ENCODE measurements at places on chromosomes 1 and 21.

GRCh38 chr1:20498116-20498515 lies 9.8 kb downstream of the MUL1 start:
- DNase-seq = no peak

DNA sequence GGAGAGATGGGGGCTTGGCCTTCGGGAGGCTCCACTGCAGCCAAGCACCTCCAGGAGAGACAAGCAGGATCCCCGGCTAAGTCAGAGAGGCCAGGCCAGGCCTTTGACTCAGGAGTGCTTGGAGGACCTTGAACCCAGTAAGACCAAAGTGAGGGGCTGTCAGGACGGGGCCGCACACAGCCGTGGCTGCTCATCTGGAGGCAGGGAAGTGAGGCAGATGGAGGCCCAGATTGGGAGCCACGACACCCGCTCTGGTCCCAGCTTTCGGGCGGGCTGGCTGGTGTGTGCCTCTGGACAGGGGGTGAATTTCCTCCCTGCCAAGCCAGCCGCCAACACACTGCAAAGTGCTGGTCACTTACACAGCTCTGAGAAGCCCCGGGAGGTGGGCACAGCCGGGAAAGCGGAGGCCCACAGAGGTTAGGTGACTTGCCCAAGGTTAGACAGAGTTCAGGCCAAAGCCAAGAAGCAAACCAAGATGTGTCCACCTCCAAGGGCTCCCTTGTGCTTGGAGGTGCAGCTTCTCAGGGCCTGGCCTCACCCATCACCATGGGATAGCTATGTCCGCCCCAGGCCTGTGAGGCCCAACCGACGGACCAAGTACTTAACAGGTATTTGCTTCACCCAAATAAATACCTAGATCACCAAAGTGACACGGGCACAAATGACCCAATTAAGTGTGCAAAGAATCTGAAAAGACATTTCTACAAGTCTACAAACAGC lies 58.3 kb downstream of the CHD5 start:
- DNase-seq = no peak

DNA sequence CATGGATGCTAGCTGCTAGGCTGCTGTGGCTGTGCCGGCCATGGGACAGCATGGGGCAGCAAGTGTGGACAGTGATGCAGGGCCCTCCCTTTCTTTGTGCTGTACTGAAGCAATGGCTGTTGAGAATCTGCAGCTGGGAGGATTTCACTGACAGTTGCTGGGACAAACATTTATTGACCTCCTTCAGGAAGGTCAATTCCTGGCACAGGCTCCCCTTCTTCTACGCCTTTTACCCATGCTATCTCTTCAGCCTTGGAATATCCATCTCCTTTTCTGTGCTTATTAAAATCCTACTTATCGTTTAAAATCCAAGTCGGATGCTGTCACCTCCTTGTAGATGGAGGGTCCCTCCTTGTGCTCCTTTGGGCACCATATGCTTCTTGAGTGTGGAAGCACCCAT lies 213.1 kb upstream of the USP24 start:
- DNase-seq = no peak

DNA sequence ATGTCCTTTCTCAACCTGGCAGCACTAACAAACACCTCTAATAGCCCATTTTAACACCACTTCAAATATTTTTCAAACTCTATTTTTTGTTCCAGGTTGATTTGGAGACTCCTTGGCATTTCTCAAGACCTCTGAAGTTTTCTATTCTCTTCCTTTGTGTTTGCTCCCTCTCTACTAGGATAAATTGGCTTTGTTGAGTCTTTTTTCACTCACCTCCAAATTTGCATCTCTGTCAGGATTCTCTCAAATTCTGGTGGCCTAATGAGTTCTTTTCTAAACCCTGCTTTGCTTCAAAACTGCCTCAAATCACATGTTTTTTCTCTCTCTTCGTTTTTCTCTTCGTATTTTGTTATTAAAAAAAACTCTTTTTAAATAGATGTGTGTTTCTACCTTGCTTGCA lies 582.2 kb upstream of the ADGRL4 start:
- DNase-seq = no peak

DNA sequence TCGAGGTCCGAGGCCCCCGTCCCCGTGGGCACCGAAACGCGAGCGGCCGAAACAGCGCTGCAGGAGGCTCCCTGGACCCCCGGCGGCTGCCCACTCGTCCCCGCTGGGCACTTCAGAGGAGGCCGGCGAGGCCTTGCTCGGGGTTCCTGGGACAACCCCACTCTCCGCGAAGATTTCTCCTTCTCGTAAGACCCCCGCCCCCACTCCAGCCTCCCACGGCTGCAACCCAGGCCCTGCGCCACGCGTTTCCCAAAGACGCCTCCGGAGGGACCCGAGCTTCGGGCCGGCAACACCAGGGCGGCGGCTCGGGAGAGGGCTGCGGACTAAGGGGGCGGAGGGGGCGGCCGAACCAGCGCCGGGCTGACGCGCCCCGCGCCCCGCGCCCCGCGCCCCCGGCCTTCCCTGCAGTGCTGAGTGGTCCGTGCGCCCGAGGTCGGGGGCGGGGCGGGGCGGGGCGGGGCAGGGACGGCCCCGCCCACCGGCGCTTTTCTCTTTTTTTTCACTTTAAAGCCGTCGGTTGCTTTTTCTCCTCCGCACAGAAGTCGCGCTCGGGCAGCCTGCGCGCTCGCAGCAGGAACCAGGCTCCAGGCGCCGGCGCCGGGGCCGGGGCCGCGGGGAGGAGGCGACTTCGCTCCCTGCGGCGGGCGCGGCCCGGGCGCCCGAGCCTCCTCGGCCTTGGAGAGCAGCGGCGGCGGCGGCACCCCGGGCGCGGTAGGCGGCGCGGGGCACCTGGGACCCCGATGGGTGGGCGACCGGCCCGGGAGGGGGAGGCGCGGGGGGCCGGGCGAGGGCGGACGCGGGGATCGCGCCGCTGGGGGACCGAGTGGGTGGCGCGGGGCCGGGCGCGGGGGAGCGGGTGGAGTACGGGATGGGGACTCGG lies at the start of gene SPSB1:
Gene SPSB1, plus strand, starts transcription at position 534 of the 880 bp plus-strand sequence. CDS start 62,998 bp downstream, outside the sequence.
- DNase-seq = peak; percentile 35

- DNase-seq = no peak
Observed at GRCh38 chr1:185600641-185601040, 133.6 kb upstream of the HMCN1 start.

- DNase-seq = no peak
Observed at GRCh38 chr21:25626757-25627156, 12.3 kb upstream of the JAM2 start.

- DNase-seq = no peak
Observed at GRCh38 chr1:246564839-246565750, 966 bp downstream of the TFB2M start.

DNA sequence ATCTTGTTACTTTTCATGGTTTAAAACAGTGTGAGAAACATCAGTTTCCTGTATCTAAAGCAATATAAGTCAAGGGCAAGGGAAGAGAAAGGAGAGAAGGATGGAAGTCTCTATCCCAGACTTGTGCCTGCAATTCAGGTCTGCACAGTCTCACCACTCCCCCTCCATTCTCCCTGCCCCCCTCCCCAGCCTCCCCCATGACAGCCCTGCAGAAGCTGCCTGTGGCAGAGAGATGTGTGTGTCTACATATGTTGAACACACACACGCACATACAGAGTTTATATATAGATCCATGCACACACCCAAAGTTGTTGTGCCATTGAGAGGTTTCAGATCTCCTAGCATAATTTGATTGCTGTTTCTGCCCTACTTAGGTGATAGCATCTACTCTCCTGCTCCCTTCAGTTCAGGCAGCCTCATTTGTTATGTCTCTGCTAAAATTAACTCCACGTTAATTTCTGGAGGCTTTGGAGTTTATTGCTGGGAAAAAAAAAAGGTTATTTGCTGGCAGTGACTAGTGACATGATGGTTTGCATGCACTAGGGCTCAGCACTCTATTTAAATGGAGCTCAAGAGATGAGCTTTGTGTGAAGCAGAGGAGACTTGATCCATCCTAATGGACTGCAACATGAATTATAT lies 124.9 kb upstream of the SMYD2 start:
- no peak for DNase-seq

DNA sequence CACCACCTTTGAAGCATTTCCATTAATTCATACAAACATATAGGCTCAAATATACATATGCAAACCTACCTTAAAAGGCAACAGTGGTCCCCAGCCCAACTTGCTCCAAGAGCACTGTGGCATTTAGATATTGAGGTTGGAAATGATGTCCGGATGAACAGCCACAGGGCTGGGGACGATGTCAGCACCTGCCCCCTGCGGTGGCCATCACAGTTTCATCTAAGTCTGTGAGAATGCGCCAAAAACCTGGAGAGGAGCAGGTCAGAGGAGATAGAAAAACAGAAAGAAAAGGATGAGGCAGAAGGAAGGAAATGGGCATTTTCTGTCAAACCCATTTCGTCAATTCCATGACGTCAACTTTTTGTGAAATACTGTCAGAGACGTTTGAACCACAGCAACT lies 67.4 kb downstream of the TIAM1 start:
- DNase-seq = no peak

- no peak for DNase-seq
Observed at GRCh38 chr21:30831194-30831765, 1.7 kb upstream of the KRTAP7-1 start.

- DNase-seq = no peak
Observed at GRCh38 chr1:33007190-33008050, 29.3 kb downstream of the AK2 start.

GRCh38 chr1:21361506-21361905 lies 71.2 kb upstream of the ECE1 start:
- no peak for DNase-seq

- no peak for DNase-seq
Observed at GRCh38 chr1:201020040-201020591, 3.4 kb downstream of the KIF21B start.

All from GM18507 (cell line).